Ecto neural progenitor cell (in vitro differentiated cells): ENCODE measurements at places on chromosomes 1 and 21.

DNA sequence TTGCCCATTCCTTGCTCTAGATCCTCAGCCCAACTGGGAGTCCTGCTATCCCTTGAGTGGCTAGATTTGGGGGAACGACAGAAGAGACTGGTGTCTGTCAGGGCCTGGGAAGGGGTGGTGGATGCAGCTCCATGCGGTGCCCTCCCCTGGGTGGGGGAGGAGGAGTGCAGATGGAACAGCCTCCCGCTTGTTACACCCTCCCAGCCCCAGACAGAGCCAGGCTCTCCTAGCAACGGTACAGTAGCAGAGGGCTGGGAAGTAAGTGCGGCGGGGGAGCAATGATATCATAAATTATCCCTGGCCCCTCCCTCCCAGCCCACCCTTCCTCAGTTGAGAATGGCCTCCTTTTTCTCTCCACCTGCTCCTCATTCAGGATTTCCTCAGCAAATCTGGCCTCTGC is 37.2 kb downstream of the RHBG start:
- DNase-seq = no peak

DNA sequence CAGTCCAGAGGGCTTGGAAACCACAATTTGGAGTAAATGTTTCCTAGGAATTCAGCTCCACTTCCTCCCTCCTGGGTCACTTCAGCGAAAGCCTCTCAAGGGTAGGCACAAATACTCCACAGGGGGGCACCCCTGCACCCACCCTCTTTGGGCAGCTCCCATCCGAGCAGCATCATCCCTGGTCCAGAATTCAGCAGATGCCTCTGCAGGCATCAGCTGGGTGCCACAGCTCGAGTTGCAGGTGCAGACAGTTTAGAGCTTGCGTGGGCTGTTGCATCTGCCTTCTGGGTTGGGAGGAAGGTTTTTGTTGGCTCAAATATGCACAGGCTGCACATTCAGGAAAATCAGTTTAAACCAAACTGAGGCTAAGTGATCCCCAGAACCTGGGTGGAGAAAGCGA is 25.0 kb downstream of the KANK4 start:
- no peak for DNase-seq

- DNase-seq = no peak
Observed at GRCh38 chr1:12477936-12478611, 139.9 kb downstream of the DHRS3 start.

- peak; percentile 1 for DNase-seq
Observed at GRCh38 chr21:37863842-37864241, 52.4 kb downstream of the KCNJ6 start.

DNA sequence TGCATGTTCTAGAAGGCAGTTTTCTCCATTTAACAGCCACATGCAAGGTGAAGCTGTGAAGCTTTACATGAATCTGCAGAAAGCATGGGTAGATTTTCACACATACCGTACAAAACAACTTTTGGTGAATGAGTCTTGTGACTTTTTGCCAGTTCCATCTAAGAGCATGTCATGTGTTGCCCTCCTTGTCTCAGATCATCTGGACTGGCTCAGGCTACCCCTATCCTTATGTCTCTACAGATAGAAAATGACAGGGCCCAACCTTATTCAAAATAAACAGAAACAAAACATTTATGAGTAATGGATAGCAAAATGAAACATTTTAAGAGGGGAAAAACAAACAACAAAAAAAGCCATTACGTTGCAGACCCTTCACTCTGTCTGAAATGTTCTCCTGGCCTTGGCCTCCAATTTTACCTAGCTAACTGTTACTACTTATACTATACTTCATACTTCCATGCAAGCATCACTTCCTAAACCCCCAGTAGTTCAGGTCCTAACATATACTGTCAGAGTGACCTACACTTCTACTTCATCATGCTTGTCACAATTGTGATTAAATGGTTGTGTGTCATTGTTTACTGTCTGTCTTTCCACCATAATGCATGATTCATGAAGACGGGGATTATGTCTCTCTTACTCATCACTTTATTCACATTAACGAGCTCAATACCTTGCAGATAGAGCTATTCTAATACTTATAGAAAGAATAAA is 39.0 kb downstream of the LRRC8C start:
- DNase-seq = no peak

DNA sequence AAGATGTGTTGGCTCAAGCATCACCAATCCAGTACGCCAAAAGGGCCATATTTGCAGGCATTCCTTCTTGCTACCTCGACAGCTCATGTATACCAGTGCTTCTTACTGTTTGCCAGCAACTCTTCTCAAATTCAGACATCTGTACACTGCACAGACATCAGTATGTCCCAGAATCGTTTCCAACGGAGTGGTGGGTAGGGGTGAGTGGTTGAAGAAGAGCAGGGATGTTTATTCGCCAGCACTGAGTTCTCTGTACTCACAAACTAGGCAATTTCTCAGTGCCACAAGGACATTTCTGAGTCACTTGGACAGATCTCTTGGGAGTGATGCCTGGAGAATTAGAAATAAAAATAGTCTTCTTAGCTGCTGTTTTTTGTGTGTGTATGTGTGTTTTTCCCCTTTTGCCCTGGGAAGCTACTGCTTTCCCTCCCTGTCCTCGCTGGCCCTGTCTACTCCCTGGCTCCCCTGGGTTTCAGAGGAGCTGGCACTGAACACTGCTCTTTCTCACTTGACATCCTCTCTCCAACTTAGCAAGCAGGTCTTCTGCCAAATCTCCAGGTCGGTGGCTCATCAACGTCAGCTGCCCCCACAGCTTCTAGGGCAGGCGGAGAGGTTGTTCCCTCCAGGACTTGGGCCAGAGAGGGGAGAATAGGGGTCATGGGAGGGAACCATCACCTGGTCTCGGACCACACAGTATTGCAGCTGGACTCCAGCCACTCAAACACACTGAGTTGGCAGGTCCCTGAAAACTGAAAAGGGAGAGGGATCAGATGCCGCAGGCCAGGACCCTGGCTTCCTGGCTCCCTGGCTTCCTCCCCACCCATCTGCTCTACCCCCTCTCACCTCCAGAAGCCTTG is 90.5 kb downstream of the NMNAT2 start:
- DNase-seq = no peak

DNA sequence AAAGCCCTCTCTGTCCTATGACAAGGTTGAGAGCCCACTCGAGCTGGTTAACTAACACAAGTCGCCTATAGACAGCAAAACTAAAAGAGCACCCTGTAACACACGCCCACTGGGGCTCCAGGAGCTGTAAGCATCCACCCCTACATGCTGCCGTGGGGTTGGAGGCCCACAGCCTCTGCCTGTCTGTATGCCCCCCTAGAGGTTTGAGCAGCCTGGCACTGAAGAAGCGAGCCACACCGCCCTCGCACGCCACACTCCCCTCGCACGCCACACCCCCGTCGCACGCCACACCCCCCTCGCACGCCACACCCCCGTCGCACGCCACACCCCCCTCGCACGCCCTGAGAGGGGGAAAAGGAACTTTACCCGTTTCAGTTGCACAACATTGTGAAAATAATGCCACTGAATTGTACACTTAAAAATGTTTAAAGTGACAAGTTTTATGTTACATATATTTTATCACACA is 13.2 kb upstream of the HMGCL start:
- DNase-seq = peak; percentile 72

- DNase-seq = no peak
Observed at GRCh38 chr1:117719004-117719403, 113.2 kb downstream of the TENT5C start.

DNA sequence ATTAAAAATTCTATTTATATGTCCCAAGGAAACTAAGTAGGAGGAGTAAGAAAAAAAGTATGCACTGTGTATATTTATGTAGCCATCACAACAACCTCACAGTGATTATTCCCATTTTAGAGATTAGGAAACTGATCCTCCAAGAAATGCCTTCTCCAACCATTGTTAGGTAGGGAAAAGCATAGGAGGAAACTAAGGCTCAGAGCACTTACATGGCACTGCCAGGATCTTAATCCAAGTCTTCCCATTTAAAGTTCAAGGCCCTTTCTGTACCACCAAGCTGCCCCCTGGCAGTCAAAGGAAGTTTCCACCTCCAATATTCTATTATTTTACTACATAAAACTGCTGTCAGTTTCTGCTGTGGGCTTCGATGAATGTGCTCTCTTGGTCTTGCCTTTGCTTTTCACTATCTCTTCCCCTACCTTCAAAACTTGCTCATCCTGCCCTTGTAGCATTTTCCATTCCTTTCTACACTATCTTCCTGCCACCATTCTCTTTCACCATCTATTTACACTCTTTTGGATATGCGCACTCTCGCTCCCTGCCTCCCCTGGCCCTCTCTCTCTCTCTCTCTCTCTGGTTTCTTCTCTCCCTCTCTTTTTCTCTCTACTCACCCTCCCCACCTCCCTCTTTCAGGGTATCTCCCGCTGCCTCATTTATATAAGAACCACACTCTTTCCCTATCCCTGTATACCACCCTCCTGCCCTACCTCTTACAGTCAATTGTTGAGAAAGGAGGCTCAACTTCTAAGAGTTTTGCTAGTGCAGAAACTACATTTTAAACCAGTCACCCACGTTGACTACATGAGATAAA is 34.0 kb downstream of the PUM1 start:
- no peak for DNase-seq

GRCh38 chr1:240136402-240136801 is 44.7 kb downstream of the FMN2 start:
- DNase-seq = no peak

GRCh38 chr1:109490029-109490933 is 3.6 kb upstream of the CYB561D1 start:
- DNase-seq = peak; percentile 74

DNA sequence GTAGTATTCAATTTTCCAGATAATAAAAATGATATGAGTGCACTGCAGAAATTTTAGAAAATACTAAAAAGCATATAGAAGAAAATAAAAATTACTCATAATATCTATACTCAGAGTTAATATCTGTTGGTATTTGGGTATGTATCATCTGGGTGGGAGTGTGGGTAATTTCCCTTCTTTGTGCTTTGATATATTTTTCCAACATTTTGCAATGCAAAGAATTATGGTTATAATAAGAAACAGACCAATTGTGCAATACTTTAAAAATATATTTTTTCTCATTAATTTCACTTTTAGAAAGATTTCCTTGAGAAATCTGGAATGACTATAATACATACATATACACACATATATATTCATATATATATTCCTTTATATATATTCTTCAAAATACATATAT is 665.7 kb downstream of the ADGRL2 start:
- DNase-seq = no peak

DNA sequence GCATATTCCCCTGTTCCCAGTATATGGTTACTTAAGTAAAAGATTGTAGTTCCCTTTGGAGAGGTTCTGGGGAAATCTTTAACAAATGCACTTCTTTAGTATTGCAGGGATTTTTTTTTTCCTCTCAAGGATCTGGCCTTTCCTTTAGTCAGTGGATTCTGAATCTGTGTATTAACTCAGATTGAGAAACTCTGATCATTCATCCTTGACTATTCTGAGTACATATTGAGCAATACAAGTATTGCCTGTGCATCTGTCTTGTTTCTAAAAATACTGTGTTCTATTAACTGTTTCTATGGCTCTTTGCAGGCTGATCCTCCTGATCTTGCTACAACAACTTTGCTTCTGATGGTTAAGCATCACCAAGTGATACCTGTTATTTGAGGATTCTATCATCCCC is 67.8 kb upstream of the FGGY start:
- no peak for DNase-seq

- no peak for DNase-seq
Observed at GRCh38 chr1:236753516-236753915, 41.6 kb upstream of the MTR start.

DNA sequence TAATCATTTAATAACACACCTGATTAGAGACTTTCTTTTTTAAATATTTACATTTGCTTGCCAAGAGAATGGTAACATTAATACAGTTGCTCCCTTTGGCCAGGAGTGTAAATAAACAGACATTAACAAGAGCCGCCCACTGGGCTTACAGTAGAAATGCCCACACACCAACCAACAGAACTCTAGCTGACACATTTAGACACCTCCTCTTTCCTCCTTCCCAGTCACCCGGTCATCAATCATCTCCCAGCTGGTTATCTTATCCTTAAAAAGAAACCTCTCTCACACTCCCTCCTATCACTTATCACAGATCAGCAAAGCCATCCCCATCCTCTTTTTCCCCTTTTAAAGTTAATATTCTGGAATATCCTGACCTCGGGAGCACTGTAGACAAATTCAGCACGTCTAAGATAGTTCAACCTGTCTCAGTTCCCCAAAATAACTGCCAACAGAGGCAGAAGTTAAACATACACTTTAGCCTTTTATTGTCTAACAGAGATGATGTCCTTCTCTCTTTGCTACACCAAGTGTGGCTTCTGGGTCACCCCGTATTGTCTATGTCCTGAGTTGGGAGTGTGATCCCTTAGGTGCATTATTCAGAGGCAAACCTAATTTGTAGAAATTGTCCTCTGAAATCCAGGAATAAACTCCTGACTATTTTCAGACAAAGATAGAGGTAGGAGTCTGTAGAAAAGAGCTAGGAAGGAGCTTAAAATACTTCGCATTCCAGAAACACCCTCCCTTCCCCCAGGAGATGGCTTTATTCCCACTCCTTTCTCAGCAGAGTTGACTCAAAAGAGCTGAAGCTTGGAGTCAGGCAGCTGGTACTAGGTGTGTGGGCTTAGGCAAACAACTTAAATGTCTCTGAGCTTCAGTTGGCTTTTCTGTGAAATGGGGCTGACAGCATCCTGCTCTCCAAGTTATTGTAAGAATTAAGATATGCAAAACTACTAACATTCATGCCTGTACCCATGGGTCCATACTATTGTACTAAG is 8.8 kb downstream of the MYCL start:
- DNase-seq = no peak

DNA sequence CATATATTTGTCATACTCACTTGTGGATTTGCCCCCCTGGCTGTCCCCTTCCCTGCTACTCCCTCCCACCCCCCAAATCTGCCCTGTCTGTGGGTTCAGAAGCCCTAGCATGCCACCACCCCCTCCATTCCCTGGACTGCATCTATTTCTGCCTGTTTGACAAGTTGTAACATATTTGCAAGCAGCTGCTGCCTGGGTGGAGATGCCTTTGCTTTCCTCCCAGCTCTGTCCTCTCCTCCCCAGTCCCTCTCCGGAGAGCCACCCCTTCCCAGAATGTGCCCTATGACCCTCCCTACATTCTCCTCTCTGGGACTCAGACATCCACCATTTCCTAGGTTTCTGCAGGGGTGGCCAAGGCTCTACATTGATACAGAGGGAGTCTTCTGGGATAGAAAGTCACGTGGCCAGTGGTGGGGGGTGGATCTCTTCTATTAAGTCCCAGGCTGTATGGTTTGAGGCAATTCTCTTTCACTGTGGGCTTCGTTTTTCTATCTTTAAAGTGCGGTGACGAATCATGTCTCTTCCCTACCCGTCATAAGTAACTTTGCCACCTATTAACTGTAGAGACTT is 6.0 kb upstream of the MYOG start:
- DNase-seq = peak; percentile 29

GRCh38 chr1:26218906-26219494 is 15.0 kb upstream of the CEP85 start:
- no peak for DNase-seq

DNA sequence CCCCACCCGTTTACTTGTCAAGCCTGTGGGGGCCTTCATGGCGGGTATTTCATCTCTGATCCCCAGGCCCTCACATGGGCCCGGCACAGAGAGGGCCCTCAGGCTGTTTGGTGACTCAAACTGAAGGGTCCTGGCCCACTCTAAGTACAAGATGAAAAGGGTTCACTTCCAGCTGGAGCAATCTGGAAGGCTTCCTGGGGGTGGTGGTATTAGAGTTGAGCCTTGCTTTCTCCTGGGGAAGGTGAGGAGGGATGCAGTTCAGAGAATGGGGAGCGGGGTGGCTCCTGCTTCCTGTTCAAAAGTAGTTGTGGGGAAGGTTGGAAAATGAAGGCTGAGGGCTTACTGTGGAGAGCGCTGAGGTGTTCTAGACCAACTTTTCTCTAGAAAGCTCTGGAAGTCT is 47.7 kb downstream of the DHRS3 start:
- DNase-seq = no peak

- DNase-seq = no peak
Observed at GRCh38 chr1:205700865-205701401, 20.6 kb upstream of the SLC45A3 start.
